ENCODE measurements at places on chromosomes 16 and 17.

GRCh38 chr16:87284183-87284582 lies 33.0 kb downstream of the C16orf95 start:
- DNase-seq: no peak

- no peak for DNase-seq
Measured at GRCh38 chr16:35690413-35690812, 2231.0 kb downstream of the TP53TG3F start.

- no peak for DNase-seq
Measured at GRCh38 chr16:73426433-73427160, 378.7 kb upstream of the ZFHX3 start.

DNA sequence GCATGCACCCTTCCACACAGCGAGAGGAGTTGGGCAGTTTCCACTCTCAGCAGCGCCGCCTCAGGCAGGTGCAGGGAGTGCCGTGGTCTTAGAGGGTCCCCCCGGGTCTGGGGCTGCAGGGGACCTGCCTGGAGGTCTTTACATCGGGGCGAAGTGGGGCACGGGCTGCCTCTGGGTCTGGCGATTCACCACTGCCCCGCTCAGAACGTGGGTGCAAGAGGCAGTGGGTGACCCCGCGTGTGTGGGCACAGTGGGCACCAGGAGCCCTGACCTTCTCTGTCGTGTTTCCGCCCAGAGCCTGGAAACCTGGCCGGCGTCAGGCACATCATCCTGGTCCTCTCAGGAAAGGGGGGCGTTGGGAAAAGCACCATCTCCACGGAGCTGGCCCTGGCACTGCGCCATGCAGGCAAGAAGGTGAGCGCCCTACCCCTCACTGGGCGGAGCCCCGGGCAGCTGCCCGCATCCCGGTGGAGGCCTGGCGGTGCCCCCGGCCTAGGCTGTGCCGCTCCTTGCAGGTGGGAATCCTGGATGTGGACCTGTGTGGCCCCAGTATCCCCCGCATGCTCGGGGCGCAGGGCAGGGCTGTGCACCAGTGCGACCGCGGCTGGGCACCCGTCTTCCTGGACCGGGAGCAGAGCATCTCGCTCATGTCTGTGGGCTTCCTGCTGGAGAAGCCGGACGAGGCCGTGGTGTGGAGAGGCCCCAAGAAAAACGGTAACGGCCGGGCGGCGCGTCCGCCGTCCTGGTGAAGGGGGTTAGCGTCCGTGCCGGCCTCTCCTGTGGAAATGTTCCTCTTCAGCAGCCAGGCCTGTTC lies 3.7 kb downstream of the NUBP2 start:
- DNase-seq: no peak

GRCh38 chr17:32276171-32276601 lies 10.6 kb downstream of the RHBDL3 start:
- no peak for DNase-seq

DNA sequence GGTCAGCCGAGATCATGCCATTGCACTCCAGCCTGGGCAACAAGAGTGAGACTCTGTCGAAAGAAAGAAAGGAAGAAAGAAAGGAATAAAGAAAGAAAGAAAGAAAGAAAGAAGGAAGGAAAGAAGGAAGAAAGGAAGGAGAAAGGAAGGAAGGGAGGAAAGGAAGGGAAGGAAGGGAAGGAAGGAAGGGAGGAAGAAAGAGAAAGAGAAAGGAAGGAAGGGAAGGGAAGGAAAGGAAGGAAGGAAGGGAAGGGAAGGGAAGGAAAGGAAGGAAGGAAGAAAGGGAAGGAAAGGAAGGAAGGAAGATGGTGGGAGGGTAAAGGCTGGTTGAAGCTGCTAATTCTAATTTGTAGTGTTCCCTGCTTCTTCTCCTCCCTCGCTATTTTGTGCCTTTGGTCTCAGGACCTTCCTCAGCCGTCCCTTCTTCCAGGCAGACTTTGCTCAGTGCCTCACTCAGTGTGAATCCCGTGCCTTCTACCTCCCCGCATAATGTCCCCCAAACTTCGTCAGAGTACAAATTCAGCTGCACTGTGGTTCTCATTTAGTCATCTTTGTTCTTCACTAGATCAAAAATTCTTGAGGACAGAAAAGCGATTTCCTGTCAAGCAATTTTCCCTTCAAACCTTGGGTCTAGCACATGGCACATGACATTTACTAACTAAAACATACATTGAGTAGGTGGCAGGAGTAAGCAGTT lies 31.1 kb upstream of the PAFAH1B1 start:
- no peak for DNase-seq
